ENCODE measurements at places on chromosomes 6 and 20.

GRCh38 chr20:15364781-15365180, 1027.4 kb upstream of the FLRT3 start:
- DNase-seq, result no peak

- DNase-seq, result no peak
Observed at GRCh38 chr6:62286470-62286843, 432 bp upstream of the KHDRBS2 start.

DNA sequence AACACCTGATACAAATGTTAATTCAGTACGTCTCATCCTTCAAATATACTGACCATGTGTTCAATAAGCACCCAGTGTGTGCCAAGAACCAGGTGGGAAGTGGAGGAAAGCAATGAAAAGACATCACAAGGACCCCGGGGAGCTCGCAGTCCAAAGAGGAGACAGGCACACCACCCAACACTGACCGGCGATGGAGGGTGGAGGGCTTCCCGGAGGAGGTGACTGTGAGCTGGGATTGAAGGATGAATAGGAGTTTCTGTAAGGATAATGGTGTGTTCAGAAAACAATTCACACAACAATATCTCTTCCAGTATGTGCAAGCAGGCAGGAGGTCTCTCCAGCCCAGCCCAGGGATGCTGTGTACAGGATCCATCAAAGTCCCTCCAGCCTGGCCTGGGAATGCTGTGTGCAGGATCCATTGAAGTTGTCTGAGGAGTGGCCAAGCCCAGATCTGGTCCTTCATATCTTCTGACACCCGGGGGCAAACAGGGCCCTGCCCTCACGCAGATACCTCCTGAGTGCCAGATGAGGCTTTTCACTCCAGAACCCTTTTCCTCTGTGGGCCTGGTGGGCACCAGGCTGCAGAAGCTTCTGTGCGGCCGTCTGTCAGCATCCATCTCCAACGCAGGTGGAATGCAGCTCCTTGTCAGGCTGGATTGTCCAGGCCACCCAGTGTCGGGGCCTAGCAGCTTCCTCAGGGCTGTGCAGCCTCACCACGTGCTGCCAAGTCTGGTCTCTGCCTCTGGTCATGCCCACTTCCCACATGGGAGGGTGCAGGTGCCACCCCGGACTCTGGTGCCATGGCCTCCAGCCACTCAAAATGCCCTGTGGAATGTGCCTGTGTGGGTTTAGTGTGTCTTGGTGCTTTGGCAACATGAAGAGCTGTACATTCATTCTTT, 36.3 kb downstream of the DLL1 start:
- no peak for DNase-seq

DNA sequence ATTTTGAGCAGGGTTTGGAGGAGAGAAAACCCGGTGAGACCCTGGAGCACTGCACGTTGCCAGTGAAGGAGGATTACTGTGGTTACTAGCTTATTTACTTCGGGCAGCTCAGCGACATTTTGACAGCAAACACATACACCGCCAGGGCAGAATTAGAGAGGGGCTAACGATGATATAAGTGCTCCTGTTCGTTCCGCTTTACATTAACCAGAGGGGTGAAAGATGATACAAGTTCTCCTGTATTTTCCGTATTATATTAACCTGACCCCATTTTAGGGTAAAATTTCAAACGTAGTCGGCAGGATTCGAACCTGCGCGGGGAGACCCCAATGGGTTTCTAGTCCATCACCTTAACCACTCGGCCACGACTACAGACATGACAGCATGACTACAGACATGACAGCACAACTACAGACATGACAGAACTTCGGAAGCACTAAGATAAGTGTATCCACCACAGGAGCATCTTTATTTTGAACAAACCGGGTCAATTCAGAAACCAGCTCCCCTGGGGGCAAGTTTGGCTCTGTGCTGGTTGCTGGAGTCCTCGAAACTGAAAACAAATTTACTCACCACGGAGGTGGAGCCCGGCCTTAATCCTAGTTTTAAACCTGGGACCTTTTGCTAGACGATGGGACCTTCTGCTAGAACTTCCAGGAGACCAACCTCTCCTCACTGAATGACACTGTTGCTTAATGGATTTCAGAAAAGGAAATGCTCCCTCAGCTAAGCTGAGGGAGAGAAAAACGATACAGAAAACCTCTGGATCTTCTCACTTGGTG, 80.4 kb upstream of the ZNF184 start:
- DNase-seq, result no peak

GRCh38 chr6:101000341-101000740, 119.2 kb upstream of the ASCC3 start:
- no peak for DNase-seq

Data from activated naive CD8-positive, alpha-beta T cell treated with anti-CD3 and anti-CD28 coated beads, Interleukin-2, amount 10 ng/mL, durations not matched to agents 7 days and 5 days (primary cell).